A673 (cell line): ENCODE measurements at places on chromosomes 6 and 20. TPM values are rescaled to one million over a fixed set of nuclear protein-coding genes. Genes with fewer than 3 reads are reported as not detected.
A peak's percentile ranks its signal among the peaks of the same experiment; 100 is the strongest.

Gene FBXL4
- total RNA-seq: 13.2 and 14.1 TPM in 2 replicates

- peak overlapping the region; percentile 39 for H3K4me3 ChIP-seq
- peak overlapping the region; percentile 58 for H3K27ac ChIP-seq
- H3K27me3 ChIP-seq: no peaks in the 10 kb centered on the region
- no peaks in the 10 kb centered on the region for H3K36me3 ChIP-seq
- peak; percentile 82 for DNase-seq
- peaks cover 30% of the 10 kb centered on the region for H3K4me1 ChIP-seq
These were observed 11.3 kb upstream of the TFAP2A start for GRCh38 chr6:10425975-10426780.

- H3K36me3 ChIP-seq: no peaks in the 10 kb centered on the region
- DNase-seq: peak; percentile 88
- H3K27me3 ChIP-seq: no peaks in the 10 kb centered on the region
- H3K4me1 ChIP-seq: peaks cover 16% of the 10 kb centered on the region
- H3K27ac ChIP-seq: no peak overlapping the region
These were observed 282.1 kb downstream of the UST start for GRCh38 chr6:149028767-149029405.

DNA sequence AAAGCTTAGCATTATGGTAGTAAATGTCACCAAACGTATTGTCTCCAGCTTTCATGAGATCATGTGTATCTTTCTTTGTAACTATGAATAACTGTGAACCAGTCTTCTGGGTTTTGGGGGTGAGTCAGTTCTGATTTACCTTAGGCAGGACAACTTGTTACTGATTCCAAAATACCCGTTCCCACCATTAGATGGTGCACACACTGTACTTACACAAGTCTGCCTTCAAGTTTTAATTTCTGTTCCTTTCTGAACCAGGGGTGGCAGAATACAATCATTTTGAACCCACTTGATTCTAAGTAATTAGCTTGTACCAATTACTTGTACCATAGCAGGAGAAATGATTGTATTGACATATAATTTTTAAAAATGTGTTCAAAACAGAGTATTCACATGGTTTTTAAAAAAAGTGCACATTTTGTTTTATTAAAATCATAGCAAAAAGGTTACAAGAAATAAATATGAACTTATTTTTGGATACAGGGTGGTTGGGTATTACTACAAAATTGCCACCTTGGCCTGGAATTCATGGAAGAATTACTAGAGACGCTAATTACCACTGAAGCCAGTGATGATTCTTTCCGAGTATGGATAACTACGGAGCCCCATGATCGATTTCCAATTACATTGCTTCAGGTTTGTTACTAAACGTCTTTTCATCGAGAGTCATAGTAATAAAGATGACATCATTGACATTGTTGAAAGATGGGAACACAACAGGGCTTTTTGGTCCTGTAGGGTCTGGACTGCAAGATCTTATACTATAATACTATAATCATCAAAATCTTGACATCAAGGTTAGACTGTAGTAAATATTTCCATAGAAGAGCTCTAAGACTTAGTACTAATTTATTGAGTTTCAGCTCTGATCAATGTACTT, 75.2 kb upstream of the GLP1R start:
- peak; percentile 63 for DNase-seq
- H3K27ac ChIP-seq: no peak overlapping the region
- peaks cover 44% of the 10 kb centered on the region for H3K27me3 ChIP-seq
- no peak overlapping the region for H3K4me3 ChIP-seq
- H3K4me1 ChIP-seq: no peaks in the 10 kb centered on the region

- H3K4me3 ChIP-seq: no peak overlapping the region
- no peaks in the 10 kb centered on the region for H3K36me3 ChIP-seq
- no peak for DNase-seq
- no peaks in the 10 kb centered on the region for H3K4me1 ChIP-seq
- peaks cover 6% of the 10 kb centered on the region for H3K27me3 ChIP-seq
These were observed 12.6 kb downstream of the HLA-DPB1 start for GRCh38 chr6:33088258-33088930.

GRCh38 chr6:103273048-103273447, 1586.7 kb downstream of the HACE1 start:
- H3K4me1 ChIP-seq: no peaks in the 10 kb centered on the region
- H3K36me3 ChIP-seq: no peaks in the 10 kb centered on the region
- H3K4me3 ChIP-seq: no peak overlapping the region
- H3K27ac ChIP-seq: no peak overlapping the region
- peak; percentile 67 for DNase-seq

Gene FAM83C
- not detected in 2 replicates for total RNA-seq

- no peaks in the 10 kb centered on the region for H3K4me1 ChIP-seq
- H3K36me3 ChIP-seq: no peaks in the 10 kb centered on the region
- H3K27me3 ChIP-seq: no peaks in the 10 kb centered on the region
- H3K27ac ChIP-seq: no peak overlapping the region
- no peak overlapping the region for H3K4me3 ChIP-seq
- DNase-seq: no peak
These were observed 39.3 kb downstream of the GTF2H5 start for GRCh38 chr6:158207422-158207788.

GRCh38 chr20:38223743-38224100, 36.8 kb downstream of the KIAA1755 start:
- no peaks in the 10 kb centered on the region for H3K27me3 ChIP-seq
- no peak for DNase-seq
- no peak overlapping the region for H3K4me3 ChIP-seq

GRCh38 chr20:57440678-57441509, 49.7 kb downstream of the RBM38 start:
- no peaks in the 10 kb centered on the region for H3K36me3 ChIP-seq
- no peaks in the 10 kb centered on the region for H3K4me1 ChIP-seq
- H3K27me3 ChIP-seq: no peaks in the 10 kb centered on the region
- no peak overlapping the region for H3K4me3 ChIP-seq
- no peak for DNase-seq
- no peak overlapping the region for H3K27ac ChIP-seq

Gene SLC22A3
- not detected in 2 replicates for total RNA-seq
